ENCODE measurements at places on chromosomes 16 and 17.
A peak's percentile ranks its signal among the peaks of the same experiment; 100 is the strongest.

DNA sequence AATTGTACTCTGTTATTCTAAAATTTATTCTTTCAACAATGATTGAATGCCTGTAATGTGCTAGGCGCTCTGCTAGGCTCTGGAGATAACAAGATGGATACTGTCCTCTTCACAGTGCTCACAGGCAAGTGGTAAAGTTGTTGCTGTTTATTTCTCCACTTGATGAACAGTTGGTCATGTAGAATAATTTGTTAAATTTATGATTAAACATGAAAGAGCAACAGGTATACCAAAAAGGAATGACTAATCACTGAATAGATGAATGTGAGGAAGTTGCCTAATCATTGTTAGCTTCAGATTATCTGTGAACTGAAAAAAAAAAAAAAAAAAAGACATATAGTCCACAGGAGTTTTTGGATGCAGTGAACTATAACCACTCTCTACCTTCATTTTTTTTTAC, 62.3 kb downstream of the NFATC3 start:
- DNase-seq = no peak

DNA sequence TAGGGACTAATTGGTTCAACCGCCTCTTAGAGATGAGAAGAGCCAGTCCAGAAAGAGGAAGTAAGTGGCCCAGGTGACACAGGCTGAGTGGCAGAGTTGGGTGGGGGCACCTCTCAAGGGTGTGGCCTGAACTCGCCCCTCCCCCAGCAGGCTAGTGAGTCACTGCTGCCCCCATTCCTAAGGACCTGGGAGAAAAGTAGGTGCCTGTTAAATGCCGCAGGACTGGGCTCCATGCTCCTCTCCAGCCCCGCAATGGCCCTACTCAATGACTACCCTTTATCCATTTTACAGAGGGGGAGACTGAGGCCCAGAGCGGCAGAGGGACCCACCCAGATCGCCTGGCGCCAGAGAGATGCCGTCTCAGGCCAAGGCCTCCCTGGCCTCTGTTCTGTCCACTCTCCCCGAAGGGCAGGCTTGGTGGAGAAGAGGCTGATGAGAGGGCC, 8.1 kb downstream of the TMEM235 start:
- no peak for DNase-seq

GRCh38 chr16:73020409-73020884, 27.5 kb downstream of the ZFHX3 start:
- DNase-seq = no peak

- DNase-seq = no peak
Observed at GRCh38 chr17:17933775-17934174, 38.4 kb downstream of the TOM1L2 start.

GRCh38 chr16:73025856-73026210, 22.1 kb downstream of the ZFHX3 start:
- DNase-seq = no peak

DNA sequence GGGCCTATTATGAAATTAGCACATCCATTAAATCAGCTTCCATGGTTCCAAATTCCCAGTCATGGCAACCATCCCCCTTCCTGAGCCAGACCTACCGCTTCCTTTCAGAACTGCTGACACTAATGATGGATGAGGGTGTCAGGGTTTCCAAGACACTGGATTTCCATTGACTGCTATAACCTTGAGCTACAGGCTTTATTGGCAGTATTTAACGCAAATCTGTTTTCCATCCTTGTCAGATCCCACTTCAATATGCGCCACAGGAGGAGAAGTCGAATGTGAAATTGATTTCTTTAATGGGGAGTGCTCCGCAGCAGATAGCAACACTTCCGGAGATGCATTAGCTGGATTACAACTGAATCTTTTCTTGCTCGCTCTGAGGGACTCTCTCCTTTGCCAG, 197.1 kb downstream of the HS3ST4 start:
- DNase-seq = no peak

DNA sequence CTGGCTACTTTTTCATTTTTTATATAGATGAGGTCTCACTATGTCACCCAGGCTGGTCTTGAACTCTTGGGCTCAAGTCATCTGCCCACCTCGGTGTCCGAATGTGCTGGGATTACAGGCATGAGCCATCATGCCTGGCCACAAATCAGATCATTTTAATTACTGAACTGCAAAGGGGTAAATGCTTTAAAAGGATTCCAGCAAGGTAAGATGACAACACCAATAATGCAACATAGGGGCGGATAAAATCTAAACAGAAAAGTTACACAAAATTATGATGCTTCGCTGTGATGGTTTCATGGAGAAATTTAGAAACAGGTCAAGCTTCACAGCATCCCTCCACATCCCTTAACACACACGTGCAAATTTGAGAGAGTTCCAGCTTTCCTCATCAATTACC, 32.3 kb downstream of the AXIN1 start:
- no peak for DNase-seq

GRCh38 chr16:86578611-86579267, 390 bp downstream of the FOXL1 start:
- DNase-seq = no peak

DNA sequence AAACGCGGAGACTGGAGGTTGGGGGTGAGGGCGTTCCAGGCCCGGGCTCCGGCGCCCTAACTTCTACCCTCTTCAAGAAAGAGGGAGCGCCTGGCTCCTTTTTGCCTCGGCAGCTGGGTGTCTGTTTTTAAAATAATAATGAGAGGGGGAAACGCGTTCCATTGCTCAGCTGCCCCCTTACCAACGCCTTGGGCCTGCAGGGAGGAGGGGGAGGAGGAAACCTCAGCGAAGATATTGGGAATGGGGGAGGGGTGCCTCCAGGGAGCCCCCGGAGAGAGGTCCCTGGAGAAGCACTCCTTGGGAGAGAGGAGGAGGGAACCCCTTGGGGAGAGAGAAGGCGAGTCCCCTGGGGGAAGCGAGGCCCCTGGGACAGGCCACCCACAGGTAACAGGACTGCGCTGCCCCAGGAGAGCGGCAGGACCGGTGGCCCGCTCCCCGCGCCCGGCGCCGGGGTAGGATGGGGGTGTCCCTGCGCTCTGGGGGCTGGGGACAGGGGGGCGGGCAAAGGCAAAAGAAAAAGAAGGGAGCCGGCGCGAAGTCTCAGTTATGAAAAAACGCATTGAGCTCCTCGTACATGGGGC, 2.7 kb downstream of the NEUROD2 start:
- no peak for DNase-seq

DNA sequence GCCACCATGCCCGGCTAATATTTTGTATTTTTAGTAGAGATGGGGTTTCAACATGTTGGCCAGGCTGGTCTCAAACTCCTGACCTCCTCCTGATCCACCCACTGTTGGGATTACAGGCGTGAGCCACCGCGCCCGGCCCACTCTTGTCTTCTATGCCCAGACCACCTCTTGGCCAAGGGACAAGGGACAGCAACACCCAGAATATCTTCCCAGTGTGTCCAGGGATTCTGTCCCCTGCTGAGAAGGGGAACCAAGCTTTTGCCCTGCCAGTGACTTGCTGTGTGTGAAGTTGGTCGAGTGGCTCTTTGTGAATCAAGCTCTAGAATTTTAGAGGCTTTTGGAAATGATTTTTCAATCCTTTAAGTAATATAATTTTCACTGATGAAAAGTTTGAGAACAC, 1.7 kb upstream of the MPO start:
- DNase-seq = no peak

GRCh38 chr17:58667934-58668597, 23.8 kb downstream of the TEX14 start:
- DNase-seq = no peak

DNA sequence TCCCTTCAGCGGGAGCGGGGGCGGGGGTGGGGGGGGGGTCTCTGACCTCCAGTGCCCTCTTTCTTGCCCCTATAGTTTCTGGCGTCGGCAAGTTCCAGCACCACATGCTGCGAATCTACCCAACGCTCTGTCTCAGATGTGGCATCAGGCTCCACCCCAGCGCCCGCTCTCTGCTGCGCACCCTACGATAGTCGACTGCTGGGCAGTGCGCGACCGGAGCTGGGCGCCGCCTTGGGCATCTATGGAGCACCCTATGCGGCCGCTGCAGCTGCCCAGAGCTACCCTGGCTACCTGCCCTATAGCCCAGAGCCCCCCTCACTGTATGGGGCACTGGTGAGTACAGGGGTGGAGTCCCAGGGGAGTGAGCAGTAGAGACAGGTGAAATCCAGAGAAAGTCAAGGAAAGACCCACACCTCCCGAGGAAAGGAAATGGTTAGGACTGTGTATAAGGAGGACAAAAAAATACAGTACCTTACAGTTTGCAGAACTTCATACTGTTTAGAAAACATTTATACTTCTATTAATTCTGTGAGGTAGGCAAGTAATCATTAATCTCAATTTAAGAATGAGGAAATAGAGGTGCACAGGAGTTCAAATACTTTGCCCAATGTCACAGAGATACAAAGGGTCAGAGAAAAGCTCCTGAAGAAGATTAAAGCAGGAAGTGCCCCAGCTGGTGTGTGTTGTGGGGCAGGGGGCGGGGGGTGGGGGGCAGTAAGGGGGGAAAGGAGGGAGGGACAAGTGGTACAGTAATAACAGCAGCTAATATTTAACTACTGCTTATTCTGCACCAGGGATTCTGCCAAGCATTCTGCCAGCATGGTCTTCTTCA, 2.5 kb downstream of the IRX6 start:
- DNase-seq = no peak

GRCh38 chr17:32104158-32104557, 38.1 kb upstream of the RHOT1 start:
- no peak for DNase-seq

DNA sequence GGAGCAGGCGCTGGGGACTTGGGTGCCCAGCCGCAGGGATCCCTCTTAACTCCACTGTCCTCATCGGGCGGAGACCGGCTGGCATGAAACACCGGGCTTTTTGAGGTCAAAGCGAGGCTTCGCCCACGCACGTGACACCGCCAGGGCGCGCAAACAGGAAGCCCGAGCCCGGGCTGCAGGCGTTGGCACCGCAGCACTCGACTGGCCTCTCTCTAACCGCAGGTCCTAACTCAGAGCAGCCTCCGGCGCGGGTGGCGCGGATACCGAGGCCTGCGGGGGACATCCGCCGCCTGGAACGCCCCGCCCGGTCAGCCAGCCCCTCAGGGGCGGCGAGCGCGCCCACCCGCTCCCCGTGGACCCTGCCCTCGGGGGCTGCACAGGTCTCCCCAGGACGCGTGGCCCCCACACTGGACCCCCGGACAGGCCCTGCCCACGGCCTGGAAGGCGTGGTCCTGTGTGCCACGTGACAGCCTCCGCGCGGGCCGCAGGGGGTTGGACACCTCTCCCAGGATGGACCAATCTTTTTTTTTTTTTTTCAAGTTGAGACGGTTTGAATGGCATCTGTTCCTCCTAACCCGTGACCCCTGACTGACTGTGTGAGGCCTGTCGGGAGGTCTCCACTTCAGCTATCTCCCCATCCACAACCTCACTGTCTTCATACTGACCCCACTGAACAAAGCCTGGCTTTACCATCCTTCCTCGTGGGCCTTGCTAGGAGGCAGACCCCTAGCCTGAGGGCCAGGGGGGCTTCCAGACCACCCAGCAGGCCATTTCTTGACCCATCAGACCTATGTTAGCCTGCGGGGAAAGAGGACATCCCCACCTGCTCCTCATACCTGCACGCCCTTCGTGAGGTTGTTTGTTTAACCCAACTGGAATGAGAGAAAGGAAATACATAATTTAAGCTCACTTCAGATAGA, 8.4 kb upstream of the SLC47A2 start:
- DNase-seq = peak; percentile 14
